ENCODE measurements at places on chromosomes 5 and 9.

- no peak for DNase-seq
Measured at GRCh38 chr5:111734013-111734412, 23.0 kb downstream of the NREP start.

DNA sequence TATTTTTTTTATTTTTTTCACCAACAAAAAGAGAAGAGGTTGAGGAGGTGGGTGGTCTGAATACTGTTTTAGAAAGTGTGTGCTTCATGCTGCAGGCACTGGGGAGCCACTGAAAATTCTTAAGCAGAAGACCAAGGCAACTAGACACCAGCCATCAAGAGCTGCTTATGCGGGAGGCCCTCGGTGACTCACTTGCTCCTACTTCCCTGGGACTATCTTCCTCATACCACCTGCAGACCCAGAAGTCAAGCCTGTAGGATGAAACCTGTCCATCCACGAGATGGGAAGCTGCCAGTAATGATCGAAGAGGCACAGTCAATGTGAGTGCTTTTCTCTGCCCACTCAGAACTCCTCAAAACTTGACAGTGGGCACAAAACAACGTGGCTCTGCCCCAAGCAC is 125.8 kb upstream of the SLC44A1 start:
- DNase-seq, result no peak

DNA sequence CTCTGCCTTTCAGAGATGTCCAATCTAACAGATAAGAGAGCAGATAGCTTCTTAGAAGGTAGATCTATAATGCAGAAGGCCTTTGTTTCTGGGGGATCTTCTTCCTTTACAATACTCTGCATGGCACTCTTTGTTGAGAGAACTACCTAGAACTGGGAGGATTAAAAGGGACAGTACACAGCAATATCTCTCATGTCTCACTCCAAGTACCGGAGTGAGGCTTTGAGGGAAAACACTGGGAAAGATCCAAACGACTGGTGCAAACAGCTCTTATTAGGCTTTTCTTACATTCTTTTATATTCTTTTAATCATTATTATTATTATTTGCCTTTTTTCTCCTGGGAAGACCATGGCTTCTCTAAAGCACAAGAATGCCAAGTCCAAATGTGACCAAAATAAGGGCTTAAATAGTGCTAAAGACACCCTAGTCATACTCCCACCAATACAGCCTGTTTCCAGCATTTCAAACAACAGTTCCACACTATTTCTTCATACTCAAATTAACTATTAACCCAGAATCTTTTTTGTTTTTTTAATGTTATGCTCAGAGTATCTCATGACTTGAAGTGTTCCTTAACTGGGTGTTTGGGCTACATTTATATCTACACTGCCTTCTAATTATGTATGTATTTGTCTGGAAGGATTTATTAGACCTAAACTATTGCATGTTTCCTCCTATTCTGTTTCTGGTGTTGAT is 52.7 kb downstream of the ABHD17B start:
- DNase-seq, result no peak

- DNase-seq, result no peak
Measured at GRCh38 chr5:175687231-175687701, 29.4 kb downstream of the HRH2 start.

DNA sequence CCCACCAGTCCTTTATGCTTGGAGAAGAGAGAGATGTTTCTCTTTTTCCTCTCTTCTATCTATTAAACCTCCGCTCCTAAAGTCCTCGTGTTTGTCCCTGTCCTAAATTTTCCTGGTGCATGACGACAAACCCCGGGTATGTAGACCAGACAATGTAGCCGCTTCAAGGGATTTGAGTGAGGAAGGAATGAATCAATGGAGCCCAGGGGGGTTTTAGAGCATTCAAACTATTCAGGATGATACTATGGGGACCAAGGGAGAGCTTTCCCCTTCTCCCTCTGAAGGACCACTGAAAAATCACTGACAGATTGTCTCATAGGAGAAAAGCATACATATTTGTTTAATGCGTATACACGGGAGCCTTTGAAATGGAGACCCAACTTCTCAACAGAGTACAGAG is 18.4 kb downstream of the CEL start:
- no peak for DNase-seq

- peak; percentile 7 for DNase-seq
Measured at GRCh38 chr5:171484460-171484899, 65.0 kb downstream of the FGF18 start.
